Subcutaneous adipose tissue (tissue), 4 donors: ENCODE measurements at places on chromosomes 12 and 14. TPM values are rescaled to one million over a fixed set of nuclear protein-coding genes. Genes with fewer than 3 reads are reported as not detected.

Gene CELA1
- not detected for total RNA-seq

Gene JPH4
- total RNA-seq = 0.51 TPM

Gene PTCSC3
- not detected for total RNA-seq

Gene SLC25A47
- total RNA-seq = not detected

Gene IRAK4
- total RNA-seq = 32.8 TPM

Gene PLEK2
- total RNA-seq = not detected

Gene ZNF891
- 2.7 TPM for total RNA-seq

Gene CLECL1
- total RNA-seq = 1.3 TPM

Gene KRT82
- not detected for total RNA-seq

Gene NUAK1
- total RNA-seq = 21.2 TPM
